Activated CD4-positive, alpha-beta T cell treated with anti-CD3 and anti-CD28 coated beads for 4 hours (primary cell): ENCODE measurements at places on chromosomes 2 and 18.

GRCh38 chr18:42742474-42742873 lies 373.0 kb downstream of the RIT2 start:
- no peak for DNase-seq

DNA sequence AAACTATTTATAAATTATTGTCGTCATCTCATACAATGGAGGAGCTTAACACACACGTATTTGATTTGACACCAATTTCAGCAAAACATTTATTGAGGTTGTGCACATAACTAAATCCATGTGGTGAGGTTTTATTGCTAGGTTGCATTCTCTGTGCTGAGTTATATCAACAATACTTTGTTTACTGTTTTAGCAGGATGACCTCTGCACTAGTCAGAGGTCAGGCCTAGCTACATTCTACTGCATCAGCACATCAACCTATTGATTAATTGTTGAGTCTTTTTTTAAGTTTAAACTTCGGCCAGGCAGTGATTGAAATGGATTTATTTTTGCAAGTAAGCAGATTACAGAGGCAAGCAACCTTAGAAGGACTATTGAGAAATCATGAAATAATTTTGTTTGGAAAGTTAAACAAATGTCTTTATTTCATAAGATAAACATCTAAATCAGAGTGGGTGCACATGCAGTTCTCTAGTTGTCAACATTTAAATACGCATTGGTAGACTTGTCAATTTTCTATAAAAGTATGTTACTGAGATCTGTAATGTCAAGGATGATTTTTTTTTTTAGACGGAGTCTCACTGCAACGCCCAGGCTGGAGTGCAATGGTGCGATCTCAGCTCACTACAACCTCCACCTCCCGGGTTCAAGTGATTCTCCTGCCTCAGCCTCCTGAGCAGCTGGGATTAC lies 75.2 kb upstream of the CD28 start:
- DNase-seq, result no peak

GRCh38 chr2:239354132-239354790 lies 46.6 kb downstream of the HDAC4 start:
- DNase-seq, result no peak

- DNase-seq, result peak; percentile 37
Measured at GRCh38 chr2:88765154-88765888, 73.8 kb downstream of the RPIA start.

DNA sequence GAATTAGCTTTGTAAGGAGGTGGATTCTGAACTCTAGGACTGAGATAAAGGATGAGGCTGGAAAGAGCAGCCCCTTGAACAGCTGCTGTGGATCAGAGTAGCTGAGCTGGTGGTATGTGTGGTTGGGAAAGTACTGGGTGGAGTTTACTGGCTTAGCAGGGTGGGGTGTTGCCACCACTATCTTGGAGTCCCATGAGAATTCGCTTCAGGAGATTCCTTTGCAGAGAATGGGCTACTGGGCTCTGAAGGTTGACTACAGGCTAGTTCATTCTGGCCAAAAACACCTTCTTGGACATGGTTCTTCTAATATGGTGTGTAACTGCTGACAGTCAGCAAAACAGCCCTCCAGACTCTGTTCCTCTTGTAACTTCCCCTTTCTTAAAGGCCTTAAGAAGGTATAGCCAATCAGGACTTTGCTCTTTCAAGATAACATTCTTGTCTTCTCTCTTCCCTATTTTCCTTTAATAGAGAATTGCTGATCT lies 52.7 kb downstream of the TET3 start:
- DNase-seq, result no peak

- peak; percentile 7 for DNase-seq
Measured at GRCh38 chr2:159209341-159210306, 76.9 kb downstream of the WDSUB1 start.

DNA sequence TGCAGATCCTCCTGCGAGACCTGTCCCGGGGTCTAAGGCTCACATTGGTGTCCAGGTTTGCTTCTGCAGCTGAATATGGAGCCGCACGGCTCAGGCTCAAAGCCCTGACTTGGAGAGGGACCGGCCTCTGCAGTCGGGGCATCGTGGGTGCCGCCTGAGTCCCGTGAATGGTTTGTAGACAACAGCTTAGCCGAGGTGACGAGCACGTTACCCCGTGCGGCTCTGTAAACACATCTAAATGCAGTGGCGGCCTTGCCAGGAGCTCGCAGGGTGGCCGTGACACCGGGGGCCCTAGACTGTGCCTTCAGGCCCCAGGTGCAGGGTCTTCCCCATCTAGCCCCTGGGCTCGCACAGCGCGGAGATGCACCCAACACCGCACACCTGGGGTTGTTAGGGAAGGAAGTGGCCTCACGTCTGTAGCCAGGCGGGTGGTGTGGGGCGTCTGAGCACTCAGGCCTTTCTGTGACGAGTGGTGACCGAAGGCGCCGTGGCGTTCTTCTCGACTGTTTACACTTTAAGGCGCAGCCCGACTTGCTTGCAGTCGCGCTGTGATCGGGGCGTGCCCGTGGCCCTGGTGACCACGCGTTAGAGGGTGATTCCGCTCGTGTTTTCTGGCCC lies 91.6 kb downstream of the NFATC1 start:
- DNase-seq, result no peak

GRCh38 chr2:105431367-105432043 lies 32.7 kb upstream of the FHL2 start:
- no peak for DNase-seq

DNA sequence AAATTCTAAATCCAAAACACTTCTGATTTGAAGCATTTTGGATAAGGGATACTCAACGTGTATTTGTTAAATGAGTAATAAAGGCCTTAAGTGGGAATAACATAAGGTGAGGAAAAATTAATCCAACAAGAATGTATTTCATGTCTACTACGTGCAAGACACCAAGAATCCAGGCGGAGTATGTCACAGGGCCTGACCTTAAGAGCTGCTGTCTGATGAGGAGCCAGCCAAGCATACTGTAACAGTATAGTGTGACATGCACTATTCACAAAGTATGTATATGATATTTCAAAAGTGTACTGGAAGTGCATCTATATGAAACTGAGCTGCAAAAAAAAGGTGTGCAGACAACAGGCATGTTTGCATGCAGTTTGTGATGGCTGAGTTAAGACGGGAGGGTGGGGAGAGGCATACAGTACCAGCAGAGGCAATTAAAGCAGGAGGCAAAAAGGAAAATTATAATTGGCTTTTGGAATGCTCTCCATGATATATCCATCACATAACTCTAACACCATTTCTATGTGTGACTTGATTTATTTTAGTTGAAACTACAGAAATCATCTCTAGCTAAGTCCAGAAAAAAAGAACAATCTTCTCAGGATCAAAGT lies 18.2 kb downstream of the IWS1 start:
- no peak for DNase-seq

GRCh38 chr2:65437392-65438135 lies 5.2 kb upstream of the SPRED2 start:
- DNase-seq, result no peak

- no peak for DNase-seq
Measured at GRCh38 chr2:67130531-67131256, 266.4 kb upstream of the ETAA1 start.

- DNase-seq, result no peak
Measured at GRCh38 chr2:127776122-127776780, 34.7 kb downstream of the WDR33 start.

- no peak for DNase-seq
Measured at GRCh38 chr2:202933139-202933510, 21.1 kb downstream of the CARF start.
